ENCODE measurements at places on chromosomes 3 and 15. TPM values are rescaled to one million over a fixed set of nuclear protein-coding genes. Genes with fewer than 3 reads are reported as not detected.
A peak's percentile ranks its signal among the peaks of the same experiment; 100 is the strongest.

The CRELD1 gene
- 22.5 TPM for polyA plus RNA-seq

GRCh38 chr15:78449220-78449999 is 11.4 kb downstream of the IREB2 start:
- DNase-seq, result no peak

GRCh38 chr15:63879995-63880394 is 46.2 kb upstream of the HERC1 start:
- no peak for DNase-seq

The PARP15 gene
- 0.09 TPM for polyA plus RNA-seq

The NR2E3 gene
- 0.04 TPM for polyA plus RNA-seq

- peak; percentile 81 for DNase-seq
Observed at GRCh38 chr15:52252781-52253180, 42.8 kb downstream of the MYO5C start.

The ACKR2 gene
- not detected for polyA plus RNA-seq

- DNase-seq, result no peak
Observed at GRCh38 chr3:61505197-61505596, 56.2 kb upstream of the PTPRG start.

The ZNF501 gene
- 3.7 TPM for polyA plus RNA-seq

DNA sequence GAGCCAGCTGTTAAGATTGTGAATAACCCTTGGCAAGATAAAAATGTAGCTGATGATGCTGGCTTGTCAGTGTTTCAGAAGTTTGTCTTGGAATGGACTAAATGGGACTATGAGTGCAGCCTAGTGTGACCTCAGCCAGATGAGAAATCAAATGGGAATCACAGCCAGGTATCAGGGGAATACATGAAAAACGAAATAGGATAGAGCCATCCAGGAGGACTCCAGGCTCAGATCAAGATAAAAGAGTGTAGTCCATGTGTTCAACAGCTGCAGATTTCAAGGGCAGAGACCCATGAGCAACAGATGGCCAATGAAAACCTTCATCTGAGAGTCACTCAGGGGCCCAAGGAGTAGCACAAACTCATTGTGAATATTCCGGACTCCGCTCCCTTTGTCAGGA is 1080.9 kb upstream of the CADM2 start:
- DNase-seq, result no peak

GRCh38 chr3:34360713-34361112 is 562.3 kb downstream of the PDCD6IP start:
- no peak for DNase-seq
